ENCODE measurements at places on chromosomes 11 and 22.

GRCh38 chr11:28969832-28970231 lies 861.6 kb downstream of the METTL15 start:
- no peak for DNase-seq

GRCh38 chr11:94117197-94117574 lies 11.5 kb upstream of the PANX1 start:
- no peak for DNase-seq

DNA sequence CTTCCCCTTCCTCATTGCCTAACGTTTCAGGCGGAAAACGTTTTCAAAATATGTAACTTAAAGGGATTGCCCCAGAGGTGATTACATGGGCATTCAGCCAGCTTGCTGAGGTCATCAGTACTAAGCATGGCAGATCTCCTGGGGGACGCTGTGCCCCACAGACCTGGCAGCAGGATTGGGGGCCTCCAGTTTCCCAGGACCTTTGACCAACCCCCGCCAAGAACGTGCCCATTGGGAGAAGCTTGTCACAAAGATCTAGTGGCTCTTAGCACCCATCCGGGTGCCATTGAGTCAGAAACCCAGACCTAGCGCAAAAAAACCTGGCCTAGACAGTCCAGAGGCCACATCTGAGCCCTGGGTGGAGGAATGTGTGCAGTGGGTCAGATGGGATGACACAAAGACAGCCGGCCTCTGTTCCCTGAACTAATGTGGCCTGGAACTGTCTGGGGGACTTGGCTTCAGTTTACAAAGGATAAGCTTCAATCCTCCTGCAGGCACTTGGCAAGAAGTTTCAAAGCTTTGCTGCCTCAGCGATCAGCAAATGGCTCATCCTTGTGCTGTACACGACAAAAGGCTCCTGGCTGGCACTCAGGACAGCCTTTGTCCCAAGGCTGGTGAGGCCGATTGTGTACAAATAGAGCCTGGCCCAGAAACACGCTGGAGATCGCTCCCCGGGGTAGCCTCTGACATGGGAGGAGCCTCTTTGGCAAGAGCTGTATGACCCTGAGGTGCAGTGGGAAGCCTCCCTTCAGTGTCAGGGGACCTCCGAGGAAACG lies 9.5 kb downstream of the C1QTNF6 start:
- no peak for DNase-seq

- DNase-seq, result no peak
These were observed 34.9 kb upstream of the NFRKB start for GRCh38 chr11:129930296-129930695.

GRCh38 chr11:126585774-126586491 lies 230.4 kb downstream of the ST3GAL4 start:
- DNase-seq, result peak; percentile 83

GRCh38 chr11:40132912-40133311 lies 1326.5 kb downstream of the LRRC4C start:
- no peak for DNase-seq

- DNase-seq, result no peak
These were observed 65.7 kb upstream of the KCNQ1OT1 start for GRCh38 chr11:2765491-2765890.

GRCh38 chr11:116586392-116586791 lies 186.4 kb downstream of the BUD13 start:
- no peak for DNase-seq

- DNase-seq, result no peak
These were observed 169.6 kb downstream of the CRYBB2 start for GRCh38 chr22:25388866-25389540.

DNA sequence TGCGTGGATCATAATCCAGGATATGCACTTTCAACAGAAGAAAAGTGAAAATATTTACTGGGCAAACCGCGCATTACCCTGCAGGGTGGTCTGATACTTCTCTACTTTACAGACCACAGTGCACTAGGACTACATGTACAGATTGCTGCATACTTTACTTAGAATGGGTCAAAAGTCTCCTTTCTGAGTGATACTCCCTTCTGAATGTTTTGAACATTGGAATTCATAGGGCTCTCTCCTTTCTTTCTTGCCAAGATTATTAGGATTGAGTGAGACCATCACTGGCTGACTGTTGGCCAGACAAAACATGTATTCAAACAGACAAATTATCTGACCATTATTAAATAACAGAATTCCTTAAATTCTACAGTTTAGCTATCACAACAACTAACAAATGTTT lies 6.6 kb upstream of the FIBIN start:
- no peak for DNase-seq

DNA sequence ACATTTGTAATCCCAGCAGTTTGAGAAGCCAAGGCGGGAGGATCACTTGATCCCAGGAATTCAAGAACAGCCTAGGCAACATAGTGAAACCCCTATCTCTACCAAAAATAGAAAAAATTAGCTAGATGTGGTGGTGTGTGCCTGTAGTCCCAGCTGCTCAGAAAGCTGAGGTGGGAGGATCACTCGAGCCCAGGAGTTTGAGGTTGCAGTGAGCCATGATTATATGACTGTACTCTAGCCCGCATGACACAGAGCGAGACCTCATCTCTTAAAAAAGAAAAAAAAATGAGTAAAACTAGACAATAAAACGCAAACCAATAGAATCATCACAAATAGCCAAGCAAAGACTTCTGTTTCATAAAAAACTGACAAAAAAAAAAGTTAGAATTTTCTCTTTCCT lies 21.8 kb downstream of the NUCB2 start:
- DNase-seq, result no peak

- no peak for DNase-seq
These were observed 121.8 kb downstream of the INSC start for GRCh38 chr11:15236559-15236958.

DNA sequence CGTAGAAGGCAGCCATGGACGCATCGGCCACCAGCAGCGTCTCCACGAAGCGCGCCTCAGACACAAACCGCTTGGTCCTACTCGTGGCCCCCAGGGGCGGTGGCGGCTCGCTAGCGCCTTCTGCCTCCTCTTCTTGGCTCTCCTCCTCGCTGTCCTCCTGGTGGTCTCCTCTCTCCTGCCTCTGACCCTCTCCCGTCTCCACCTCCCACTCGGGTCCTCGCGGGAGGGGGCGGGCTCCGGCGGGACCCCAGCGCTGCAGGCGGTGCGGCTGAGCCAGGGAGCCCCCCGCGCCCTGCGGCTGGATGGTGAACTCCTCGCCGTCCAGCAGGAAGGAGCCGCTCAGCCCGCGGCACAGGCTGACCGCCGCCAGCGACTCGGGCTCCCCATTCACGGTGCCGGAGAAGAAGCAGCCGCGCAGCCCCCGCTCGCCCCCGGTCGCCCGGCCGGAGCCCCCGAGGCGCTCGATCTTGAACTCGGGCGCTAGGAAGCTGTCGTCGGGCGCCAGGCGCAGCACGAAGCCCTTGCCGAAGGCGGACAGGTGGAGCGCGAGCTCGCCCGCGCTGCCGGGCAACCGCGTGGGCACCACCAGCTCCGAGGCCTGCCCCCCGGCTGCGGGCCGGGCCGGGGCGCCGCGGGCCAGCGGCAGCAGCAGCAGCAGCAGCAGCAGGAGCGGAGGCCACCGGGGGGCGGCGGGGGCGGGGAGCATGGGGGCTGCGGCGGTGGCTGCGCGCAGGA lies 661 bp downstream of the ADAMTS8 start:
- DNase-seq, result no peak

- no peak for DNase-seq
These were observed 303.6 kb downstream of the OPCML start for GRCh38 chr11:133228471-133229329.

DNA sequence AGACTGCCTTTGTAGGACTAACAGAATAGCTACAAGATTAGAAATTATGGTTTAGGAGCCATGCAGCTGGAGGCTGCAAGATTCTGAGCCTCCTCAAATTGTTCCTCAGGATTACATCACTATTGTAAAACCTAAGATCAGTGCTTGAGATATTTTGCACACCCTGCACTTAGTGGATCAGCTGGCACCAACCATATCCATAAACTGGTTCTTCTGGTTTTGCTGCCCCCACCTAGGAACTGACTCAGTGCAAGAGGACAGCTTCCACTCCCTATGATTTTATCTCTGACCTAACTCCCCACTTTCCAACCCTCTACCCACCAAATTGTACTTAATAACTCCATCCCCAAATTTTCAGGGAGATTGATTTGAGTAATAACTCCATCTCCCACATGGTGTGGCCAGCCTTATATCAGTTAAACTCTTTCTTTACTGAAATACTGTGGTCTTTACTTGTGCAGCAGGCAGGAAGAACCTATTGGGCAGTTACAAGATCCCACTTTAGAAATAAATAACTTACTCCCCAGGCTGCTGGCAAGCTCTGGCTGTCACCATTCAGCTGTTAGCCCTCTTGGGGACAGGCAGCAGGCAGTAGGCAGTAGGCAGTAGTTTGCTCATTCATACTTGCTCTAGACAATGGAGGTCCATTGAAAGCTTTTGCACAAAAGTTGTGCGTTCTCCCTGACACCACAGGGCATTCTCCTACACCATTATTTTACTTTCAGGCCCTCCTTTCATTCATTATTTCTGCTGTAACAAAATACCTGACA lies 119.0 kb downstream of the SLC17A6 start:
- DNase-seq, result no peak

- no peak for DNase-seq
These were observed 113.8 kb downstream of the ST3GAL4 start for GRCh38 chr11:126469311-126469710.

DNA sequence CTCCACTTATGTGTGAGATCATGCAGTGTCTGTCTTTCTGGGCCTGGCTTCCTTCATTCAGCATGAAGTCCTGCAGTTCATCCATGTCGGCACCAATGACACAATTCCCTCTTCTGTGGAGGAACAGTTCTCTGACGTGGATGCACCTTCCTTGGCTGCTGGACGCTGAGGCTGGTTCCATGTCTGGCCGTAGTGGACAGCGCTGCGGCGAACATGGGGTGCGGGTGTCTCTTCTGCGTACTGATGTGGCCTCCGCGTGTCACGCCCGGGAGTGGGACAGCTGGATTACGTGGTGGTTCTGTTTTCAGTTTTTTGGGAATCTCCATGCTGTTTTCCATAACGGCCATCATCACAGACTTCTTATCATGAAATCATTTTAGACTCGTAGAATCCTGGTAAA lies 16.9 kb upstream of the MUC2 start:
- DNase-seq, result no peak

DNA sequence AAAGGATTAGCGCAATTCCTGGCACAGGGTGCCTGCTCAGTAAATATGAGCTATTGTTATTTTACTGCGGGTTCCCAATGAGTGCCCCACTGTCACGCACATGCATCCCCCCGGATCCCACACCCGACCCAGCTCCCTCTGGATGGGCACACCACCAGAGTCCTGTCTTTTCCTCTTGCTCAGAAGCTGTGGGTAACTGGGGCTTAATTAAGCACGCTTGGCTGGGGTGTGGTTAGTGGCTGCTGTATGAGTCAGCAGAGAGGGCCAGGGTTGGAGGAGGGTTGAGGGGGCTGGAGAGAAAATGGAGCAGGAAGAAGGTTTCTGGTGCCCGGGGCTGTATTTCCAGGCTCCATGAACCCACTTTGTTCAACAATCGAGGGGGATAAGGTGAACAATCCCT lies 30.3 kb upstream of the NECTIN1 start:
- DNase-seq, result peak; percentile 32

DNA sequence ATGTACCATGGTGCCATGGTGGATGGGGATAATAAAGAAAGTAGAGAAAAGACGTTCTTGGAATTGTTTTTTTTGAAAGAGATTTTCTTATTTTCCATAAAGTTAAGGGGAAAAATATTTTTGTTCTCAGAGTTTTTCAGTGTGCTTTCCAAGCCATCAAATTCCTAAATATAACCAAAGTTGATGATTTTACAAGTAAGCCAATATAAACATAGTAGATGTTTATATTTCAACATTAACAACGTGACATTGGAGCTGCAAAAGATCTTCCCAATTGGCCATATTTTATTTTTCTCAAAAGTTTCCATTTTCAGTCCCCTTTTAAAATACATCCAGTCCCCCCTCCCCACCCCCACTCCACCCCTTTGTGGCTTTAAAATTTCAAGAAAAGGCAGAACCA lies 80.9 kb upstream of the PICALM start:
- DNase-seq, result no peak

GRCh38 chr22:46355369-46355995 lies 20.0 kb downstream of the TRMU start:
- DNase-seq, result no peak

- no peak for DNase-seq
These were observed 974 bp downstream of the DGCR8 start for GRCh38 chr22:20080776-20081654.

GRCh38 chr11:405323-405953 lies 9.4 kb downstream of the SIGIRR start:
- DNase-seq, result no peak

DNA sequence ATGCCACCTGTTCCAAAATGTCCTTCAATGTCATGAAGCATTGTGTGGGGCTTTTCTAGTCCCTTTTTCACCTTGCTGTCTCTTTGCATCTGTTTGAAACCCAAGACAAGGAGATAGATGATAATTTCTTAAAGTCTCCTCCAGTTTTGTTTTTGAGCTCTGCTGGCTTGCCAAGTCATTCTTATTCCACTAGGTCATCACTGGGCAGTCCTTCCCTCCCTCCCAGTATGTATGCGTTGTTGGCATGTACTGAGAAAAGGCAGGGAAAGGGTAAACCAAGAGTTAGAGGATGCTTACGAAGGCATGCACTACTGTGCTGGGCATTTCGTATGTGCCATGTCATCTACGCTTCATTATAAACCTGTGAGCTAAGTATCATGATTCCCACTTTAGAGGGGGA lies 78.6 kb downstream of the PARVA start:
- DNase-seq, result no peak

- DNase-seq, result no peak
These were observed 1.7 kb downstream of the IL17REL start for GRCh38 chr22:50010676-50011446.

DNA sequence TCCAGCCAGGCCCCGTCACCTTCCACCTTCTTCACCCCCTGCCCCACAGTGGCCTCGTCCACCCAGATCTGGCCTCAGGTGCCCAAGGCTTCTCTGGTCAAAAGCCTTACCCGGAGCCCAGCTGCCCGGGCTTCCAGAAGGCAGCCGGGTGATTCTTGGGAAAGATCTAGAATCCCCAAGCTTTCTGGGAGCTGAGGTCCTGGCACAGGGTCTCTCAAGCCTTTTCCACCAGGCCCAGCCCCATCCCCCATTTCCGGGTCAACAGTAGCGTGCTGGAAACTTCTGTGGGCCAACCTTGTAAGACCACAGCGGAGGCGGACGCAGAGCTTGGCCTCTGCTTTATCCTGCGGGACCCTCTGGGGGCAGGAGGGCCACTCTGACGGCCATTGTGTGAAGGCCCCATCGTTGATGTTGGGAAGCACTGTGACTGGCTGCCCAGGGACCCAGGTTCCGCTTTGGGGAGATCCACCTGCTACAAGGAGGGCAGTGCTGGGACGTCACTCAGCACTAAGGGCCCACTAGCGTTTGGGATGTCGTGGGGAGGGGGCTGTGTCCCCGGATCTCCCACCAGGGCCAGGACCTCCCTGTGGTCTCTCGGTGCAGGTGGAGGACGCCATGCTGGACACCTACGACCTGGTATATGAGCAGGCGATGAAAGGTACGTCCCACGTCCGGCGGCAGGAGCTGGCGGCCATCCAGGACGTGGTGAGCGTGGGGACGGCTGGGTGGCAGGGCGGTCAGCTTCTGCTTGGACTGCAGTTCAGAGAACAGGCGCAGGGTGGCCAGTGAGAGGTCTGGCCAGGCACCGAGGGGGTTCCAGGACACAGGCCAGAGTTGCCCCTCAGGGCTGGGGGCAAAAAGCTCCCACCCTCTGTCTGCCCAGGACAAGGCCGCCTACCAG lies 11.5 kb downstream of the TSPAN32 start:
- no peak for DNase-seq

All from non-pigmented ciliary epithelial cell (primary cell).